COLO829 (cell line): ENCODE measurements at places on chromosomes 2 and 18.
A peak's percentile ranks its signal among the peaks of the same experiment; 100 is the strongest.

DNA sequence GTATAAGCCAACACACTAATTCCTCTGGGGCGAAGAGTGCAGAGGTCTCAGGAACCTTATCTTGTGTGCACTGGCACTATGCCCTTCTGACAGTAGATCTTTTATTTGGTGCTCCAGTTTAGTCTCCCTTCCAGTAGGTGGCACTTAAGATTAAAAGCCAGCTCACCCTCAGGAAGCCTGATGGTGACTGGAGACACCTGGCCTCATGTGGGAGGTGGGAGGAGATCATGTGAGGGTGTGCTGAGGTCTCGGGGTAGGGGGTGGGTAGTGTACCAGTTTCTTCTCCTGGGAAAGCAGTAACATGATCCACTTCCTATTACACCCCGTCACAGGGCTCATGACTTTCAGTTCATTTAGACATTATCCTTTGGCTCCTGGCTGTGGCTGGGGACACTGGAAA lies 654.9 kb downstream of the ADCYAP1 start:
- no peak for DNase-seq

- DNase-seq: no peak
These were observed 257.7 kb downstream of the PTGR3 start for GRCh38 chr18:74951165-74951760.

GRCh38 chr2:231391981-231392380 lies 3.5 kb upstream of the B3GNT7 start:
- DNase-seq: no peak

DNA sequence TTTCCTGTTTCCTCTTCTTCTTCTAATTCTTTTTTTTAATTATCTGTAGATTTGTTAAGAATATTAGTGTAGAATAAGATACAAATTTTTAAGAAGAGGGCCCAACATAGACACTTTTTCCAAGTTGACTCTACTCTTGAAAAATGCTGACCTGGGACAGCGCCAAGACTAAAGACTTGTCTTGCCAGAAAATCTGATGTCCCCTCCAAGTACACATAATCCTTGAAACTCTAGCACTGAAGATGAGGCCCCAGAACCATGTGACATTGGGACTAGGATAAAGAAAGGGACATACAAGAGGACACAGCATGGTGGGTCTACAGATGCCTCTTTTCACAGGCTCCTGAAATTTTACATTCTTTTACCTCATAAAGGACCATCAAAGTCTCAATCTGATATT lies 271.6 kb upstream of the SESTD1 start:
- DNase-seq: no peak

- DNase-seq: no peak
These were observed 24.6 kb upstream of the CREB1 start for GRCh38 chr2:207505171-207505570.

- no peak for DNase-seq
These were observed 118.9 kb downstream of the PXDN start for GRCh38 chr2:1625281-1626001.

DNA sequence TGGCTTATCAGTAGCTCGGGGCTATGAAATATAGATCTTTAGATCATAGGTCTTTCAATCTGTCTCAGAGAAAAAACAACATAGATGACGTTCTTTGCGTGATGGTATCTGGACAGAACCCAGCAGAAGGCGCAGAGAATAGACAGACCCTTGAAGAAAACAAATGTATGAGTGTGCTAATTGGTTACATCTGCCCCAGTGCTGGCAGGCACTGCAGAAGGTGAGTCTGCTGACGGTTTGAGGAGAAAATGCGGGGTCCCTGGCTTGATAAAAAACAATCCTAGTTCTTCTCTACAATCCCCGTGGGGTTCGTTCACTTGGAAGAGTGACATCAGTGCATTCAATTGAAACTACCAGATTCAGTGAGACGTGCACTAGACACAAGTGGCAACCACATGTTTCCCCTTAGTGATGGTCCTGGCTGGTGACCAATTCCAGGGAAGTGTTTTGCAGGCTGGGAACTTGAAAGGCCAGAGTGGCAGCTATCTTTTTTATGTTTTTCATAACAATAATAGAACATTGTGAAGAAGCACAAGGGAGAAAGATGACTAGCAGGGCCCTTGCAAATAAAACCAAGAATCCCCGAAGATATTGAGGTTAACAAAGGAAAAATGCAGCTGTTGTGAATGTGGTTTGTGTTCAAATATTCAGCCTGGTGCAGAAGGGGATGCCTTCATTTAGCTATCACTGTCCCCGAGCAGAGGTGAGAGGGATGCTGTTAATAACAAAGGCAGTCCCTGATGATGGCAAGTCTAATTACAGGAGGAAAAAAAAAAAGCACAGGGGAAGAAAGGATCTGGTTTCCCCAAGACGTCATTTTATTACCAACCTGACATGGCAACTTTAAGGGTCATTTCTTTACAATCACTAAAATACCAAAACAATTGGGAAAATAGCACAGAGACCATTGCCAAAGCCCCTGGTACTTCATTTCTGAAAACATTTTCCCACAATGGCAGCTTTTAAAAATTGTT lies 337.6 kb upstream of the FIGN start:
- DNase-seq: no peak

- no peak for DNase-seq
These were observed 281.9 kb downstream of the SRBD1 start for GRCh38 chr2:45329045-45329677.

DNA sequence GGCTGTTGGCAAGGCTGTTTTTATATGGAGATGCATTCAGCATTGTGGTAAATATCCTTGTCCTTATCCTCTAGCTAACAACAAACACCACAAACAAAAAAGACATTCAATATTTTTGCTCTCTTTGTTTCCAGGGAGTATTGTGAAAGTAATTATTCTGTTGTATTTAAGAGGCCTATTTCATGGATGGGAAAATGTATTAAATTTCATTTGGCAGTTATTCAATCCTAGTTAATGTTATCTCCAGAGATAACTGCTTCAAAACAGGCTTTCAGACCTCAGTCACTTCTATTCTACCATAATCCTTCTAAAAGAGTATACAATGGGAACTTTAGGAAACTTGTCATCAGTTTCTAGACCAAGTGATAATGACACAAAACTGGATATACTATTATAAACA lies 280.5 kb upstream of the CCDC68 start:
- DNase-seq: no peak

DNA sequence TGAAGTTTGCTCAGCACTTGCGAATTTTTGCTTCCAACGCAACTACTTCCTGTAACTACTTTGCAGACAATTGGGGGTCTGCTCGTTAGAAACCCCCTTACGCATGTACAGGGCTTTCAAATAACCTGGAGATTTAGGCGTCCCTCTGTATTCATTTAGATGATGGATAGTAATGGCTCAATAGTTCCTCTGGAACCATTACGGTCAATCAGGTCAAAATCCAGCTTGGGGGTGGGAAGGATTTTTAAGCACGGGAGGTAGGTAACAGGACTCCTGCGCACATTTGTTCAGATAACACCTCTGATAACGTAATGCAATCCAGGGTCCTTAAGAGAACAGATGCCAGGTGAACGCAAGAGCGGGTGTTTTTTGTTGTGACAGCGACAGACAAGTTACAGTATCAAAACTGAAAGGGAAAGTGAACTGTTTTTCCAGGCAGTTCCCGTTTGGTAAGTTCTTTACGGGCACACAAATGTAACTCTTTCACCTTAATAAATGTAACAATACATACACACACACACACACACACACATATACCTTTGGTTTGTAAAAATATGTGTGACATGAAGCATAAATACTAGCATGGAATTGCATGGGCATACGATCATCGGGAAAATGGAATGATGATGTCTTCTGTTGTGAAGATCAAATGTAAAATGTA lies 3.8 kb upstream of the OSR1 start:
- DNase-seq: no peak

DNA sequence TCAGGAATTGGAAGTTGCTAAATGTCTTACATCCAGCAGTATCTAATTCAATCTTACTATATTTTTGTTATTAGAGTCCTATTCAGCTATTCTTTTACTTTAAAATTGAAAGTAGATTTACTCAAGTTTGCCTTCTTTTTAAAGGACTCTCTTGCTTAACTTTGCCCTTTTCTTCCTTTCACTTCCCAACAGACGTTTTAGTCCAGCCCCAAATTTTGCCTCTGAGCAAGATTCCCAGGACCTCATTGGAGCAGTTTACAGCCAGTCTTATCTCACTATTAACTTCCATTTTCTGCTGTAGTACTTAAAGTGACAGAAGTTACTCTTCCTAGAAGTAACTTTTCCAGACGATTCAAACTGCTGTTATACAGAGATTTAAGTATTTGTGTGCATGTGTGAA lies 1.7 kb upstream of the PRKD3 start:
- peak; percentile 85 for DNase-seq

- no peak for DNase-seq
These were observed 41.2 kb downstream of the MCFD2 start for GRCh38 chr2:46874236-46874929.

- no peak for DNase-seq
These were observed 120.9 kb downstream of the TMEFF2 start for GRCh38 chr2:192073878-192074277.

GRCh38 chr2:20509770-20510490 lies 63.1 kb downstream of the RHOB start:
- no peak for DNase-seq

DNA sequence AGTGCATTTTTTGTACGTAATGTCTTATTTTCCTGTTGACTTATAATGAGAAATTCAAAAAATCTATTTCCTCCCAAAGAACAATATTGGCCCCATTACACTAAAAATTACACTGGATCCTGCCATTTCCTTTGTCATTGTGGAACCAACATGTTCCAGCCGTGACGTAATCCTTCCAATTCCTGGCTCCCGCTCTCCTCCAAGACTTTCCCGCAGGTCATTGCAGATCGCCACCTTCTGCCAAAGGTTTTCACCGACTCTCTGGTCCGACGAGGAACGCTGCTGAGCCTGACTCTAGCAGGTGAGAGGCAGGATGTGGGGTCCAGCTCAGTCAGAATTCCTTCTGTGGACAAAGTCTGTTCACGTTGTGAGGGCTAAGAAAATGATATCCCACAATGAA lies 38.0 kb downstream of the PTGR3 start:
- no peak for DNase-seq

GRCh38 chr18:272650-273049 lies 4.8 kb upstream of the THOC1 start:
- DNase-seq: no peak

- DNase-seq: no peak
These were observed 262.4 kb downstream of the NBAS start for GRCh38 chr2:15298770-15299169.

GRCh38 chr2:274503-274902 lies 9.8 kb downstream of the ACP1 start:
- no peak for DNase-seq
